ENCODE measurements at places on chromosomes 2 and 18. TPM values are rescaled to one million over a fixed set of nuclear protein-coding genes. Genes with fewer than 3 reads are reported as not detected.

COLEC11 gene
- not detected for total RNA-seq

PJVK gene
- total RNA-seq = 2.2 TPM

DAW1 gene
- total RNA-seq = 0.13 TPM

RAB6D gene
- under 0.01 TPM for total RNA-seq

KANSL1L gene
- 34.3 TPM for total RNA-seq

Measured in articular chondrocyte of knee joint (primary cell).